Activated CD8-positive, alpha-beta T cell treated with anti-CD3 and anti-CD28 coated beads, Interleukin-2, amount 10 ng/mL, durations not matched to agents 7 days and 5 days (primary cell): ENCODE measurements at places on chromosomes 7 and 10. TPM values are rescaled to one million over a fixed set of nuclear protein-coding genes. Genes with fewer than 3 reads are reported as not detected.

GRCh38 chr7:24279512-24279911 is 4.5 kb upstream of the NPY start:
- DNase-seq = no peak

GRCh38 chr7:129780974-129781927 is 169.7 kb downstream of the NRF1 start:
- DNase-seq = peak; percentile 35

- no peak for DNase-seq
Observed at GRCh38 chr10:89235073-89235798, 16.3 kb downstream of the LIPA start.

DNA sequence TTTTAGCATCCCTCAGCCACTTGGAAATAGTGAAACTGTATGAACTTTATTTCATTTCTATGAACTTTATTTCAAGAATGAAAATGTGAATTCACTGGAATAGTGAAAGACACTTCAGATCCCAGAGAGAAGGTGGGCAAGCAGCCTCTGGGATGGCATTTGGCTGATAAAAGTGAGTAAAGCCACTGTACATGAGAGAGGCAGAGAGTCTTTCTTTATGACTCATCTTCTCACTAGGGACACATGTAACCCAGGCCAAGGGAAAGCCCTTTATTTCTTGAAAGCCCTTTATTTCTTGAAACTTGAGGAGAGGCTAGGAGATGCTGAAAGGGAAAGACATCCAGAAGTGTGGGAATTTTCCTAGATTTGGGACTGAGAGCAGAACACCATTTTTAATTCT is 148.9 kb upstream of the SMIM30 start:
- no peak for DNase-seq

- DNase-seq = no peak
Observed at GRCh38 chr10:96497391-96497790, 16.3 kb downstream of the TLL2 start.

DNA sequence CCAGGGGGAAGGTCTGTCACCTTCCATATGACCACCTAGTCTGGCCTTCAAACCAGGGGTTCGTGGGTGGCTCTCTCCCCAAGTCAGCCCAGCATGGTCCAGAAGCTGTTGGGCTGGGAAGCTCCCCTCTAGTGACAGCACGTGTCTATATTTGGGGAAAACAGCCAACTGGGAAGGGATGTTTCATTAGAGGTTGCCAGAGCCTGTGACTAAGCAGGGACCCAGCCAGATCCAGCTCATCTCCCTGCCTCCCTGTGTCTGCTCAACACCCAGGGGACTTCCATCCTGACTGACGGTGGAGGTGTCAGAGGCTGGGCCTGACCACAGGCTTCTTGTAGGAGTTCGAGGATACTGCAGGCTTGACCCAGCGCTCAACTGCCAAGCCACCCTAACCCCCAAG is 10.5 kb downstream of the STYXL1 start:
- no peak for DNase-seq

DNA sequence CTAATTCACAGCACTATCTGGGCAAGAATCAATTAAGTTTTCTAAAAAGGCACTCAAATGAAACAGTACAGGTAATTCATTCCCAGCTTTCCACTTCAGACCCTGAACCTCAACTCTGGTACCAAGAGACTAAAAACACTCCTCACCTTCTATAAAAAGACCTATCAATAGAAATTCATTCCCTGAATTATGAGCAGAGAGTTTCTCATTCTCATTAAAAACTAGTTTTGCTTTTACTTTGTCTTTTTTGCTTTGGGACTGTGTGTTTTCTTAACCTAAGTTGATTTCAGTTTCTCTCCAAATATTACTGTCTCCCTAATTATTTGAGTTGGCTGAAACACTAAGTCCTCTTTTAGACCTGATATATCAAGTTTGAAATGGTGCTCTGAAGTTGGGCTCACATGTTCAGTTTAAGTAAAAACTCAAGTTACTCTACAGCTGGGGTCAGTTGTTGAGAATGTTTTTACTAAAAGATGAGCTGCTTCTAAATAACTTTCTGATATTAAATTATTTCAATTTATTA is 189.5 kb downstream of the JAZF1 start:
- no peak for DNase-seq

GRCh38 chr7:70093205-70093904 is 495.1 kb downstream of the AUTS2 start:
- no peak for DNase-seq

GRCh38 chr10:103111031-103111917 is 81.8 kb downstream of the NT5C2 start:
- DNase-seq = no peak

GRCh38 chr7:44808914-44809393 is 12.5 kb downstream of the PPIA start:
- DNase-seq = no peak

GRCh38 chr10:43193496-43194080 is 55.3 kb downstream of the CSGALNACT2 start:
- DNase-seq = no peak

DNA sequence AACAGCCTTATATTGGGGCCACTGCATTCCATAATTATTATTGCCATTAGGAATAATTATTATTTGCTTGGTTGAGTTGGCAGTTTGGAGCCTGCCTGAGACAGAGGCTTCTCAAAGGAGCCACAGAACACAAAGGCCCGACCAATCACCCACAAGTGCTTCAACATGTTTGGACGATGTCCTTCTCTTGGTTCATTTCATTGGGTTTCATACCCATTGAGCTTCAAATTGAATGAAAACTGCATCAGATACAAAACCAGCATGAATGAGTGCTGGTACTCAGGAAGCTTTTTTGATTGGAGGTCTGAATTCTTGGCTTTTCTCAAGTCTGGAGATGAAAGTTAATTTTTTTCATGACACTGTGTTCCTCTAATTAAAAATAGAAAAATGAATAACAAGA is 168.3 kb downstream of the CREB5 start:
- DNase-seq = no peak

GRCh38 chr10:131452926-131453720 is 141.6 kb upstream of the TCERG1L start:
- no peak for DNase-seq

- DNase-seq = no peak
Observed at GRCh38 chr7:112383671-112384417, 66.4 kb upstream of the IFRD1 start.

GRCh38 chr7:117552660-117553059 is 72.8 kb downstream of the CFTR start:
- no peak for DNase-seq

DNA sequence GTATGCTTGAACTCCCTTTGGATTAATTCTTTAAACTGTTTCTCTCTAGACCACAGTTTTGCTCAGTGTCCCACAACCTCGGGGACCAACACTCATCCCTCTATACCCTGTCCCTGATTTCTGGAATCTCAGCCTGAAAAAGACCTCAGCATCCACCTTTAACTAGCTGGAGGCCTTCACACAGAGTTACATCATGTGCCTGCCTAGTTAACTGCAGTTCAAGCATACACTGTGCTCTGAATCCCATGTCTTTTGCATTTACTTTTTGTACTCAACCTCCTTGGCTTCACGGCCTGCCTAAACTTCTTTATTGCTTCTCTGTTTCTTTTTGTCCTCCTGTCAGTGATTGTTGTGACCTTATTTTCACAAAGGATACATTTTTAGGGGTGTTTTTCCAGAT is 66.7 kb downstream of the PRKG1 start:
- DNase-seq = no peak

DNA sequence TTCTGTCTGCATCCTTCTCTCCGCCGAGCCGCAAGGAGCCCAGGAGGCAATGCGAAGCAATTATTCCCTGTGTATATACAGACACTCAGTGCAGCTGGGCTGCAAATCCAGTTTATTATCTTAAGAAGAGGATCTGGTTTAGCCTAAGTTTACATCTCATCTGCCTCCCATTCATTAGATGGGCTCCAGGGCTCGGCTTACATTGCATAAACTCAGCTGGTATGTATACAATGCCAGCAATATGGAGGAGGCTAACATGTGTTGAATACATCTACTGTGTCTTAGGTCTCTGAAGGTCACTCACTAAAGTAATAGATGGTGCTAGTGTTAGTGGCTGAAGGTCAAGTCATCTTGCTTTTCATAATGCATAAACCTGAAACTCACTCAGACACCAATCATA is 996.8 kb downstream of the KCNMA1 start:
- no peak for DNase-seq

- DNase-seq = no peak
Observed at GRCh38 chr7:25759286-25759685, 392.7 kb upstream of the NFE2L3 start.

- no peak for DNase-seq
Observed at GRCh38 chr10:58856508-58857240, 319.8 kb upstream of the PHYHIPL start.

GRCh38 chr10:27134371-27134770 is 19.8 kb downstream of the YME1L1 start:
- no peak for DNase-seq

DNA sequence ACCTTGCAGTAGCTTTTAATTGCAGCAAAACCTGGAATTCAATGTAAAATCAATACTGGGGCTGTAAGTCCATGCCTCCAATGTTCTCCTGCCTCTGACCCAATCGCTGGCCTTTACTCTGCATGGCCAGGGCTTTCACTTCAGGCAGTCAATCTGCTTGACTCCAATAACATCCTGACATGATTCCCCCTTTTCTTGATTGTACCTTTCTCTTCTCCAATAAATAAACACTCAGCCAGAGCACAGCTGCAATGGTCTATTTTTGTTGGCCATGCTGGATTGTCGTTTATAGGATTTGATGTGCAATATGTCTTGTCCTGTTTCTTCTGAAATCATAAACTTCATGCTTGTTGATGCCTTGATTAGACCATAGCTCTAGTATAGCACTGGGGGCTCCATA is 97.8 kb upstream of the COL1A2 start:
- DNase-seq = no peak

DNA sequence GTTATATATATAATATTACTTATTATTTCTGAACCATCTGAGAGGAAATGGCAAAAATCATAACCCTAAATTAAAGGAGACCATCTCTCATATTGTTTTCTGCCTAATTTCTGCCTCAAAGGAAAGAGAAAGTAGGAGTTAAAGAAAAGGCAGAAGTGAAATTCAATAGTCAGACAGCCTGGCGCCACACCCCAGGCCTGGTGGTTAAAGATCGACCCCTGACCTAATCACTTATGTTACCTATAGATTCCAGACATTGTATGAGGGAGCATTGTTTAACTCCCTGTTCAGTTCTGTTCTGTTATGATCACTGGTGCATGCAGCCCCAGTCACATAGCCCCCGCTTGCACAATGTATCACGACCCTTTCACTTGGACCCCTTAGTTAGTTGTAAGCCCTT is 24.9 kb upstream of the CHST3 start:
- DNase-seq = no peak

DNA sequence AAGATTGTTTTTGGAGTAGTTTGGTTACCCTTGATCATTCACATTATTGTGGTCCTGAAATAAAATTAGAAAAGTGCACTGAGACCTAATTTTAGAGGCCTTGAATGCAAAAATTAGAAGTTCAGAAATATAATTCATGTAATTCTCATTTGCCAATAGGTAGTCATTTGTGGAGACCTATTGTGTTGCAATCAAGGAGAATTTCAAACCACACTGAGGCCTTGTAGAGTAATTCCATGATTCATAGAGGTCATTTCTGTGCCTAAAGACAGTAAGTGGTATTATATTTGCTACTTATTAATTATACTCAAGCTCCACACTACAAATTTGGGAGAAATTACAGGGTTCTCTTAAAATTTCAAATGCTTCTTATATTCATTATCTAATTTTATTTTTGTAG is 946.8 kb upstream of the POT1 start:
- no peak for DNase-seq

DNA sequence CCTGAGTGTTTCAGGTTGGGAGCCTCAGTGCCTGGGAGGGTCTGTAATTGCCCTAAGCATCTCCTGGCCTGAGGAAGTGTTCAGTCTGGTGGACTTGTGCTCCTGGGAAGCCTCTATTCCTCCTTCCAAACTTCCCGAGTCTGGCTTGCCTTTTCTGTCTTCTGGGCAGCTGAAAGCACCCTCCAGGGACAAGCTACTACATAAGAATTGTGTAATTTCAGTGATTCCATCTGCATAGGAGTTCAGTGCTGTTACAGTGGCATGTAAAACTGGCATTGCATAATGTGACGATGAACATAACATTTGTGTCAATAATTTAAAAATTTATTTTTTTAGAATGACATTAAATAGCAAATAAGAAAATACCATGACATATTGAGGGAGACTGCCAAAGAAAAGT is 109.3 kb downstream of the AOAH start:
- no peak for DNase-seq

DNA sequence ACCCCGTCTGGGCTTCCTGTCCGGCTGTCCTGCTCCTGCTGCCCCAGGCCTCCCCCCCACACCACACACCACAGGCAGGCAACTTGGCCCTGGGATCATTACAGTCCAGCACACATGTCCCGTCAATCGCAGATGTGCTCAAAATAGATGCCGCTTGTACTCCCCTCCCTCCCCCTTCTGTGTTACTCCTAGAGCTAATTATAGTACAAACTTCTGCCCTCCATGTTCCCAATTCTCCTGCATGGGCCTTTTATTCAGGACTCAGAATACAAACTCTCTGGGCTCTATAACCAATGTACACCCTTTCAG is at the start of gene SYNPO2L:
SYNPO2L (minus strand) TSS at position 40 of the 309 bp plus-strand sequence. CDS start 107 bp downstream, outside the sequence.
- no peak for DNase-seq

GRCh38 chr10:114761205-114762193 is 60.1 kb upstream of the FHIP2A start:
- no peak for DNase-seq

- no peak for DNase-seq
Observed at GRCh38 chr10:63887023-63887589, 365.9 kb downstream of the REEP3 start.

- no peak for DNase-seq
Observed at GRCh38 chr10:680146-680545, 9.3 kb downstream of the DIP2C start.

- DNase-seq = no peak
Observed at GRCh38 chr7:24871770-24872169, 108.2 kb downstream of the OSBPL3 start.

The ODAD2 gene
- total RNA-seq = not detected

The ZNF479 gene
- not detected for total RNA-seq

The VWDE gene
- 4.4 TPM for total RNA-seq

The ATOH7 gene
- not detected for total RNA-seq

The TET1 gene
- 3.2 TPM for total RNA-seq

The LIPK gene
- total RNA-seq = not detected

The TAF6 gene
- total RNA-seq = 74.6 TPM

The ZNF783 gene
- 12.9 TPM for total RNA-seq

The ANKRD30A gene
- not detected for total RNA-seq

The ATXN7L1 gene
- 3.5 TPM for total RNA-seq

The NT5C3A gene
- total RNA-seq = 45.8 TPM

The SFRP5 gene
- 0.42 TPM for total RNA-seq

The GRM8 gene
- not detected for total RNA-seq

The C10orf105 gene
- 0.73 TPM for total RNA-seq

The GRID1 gene
- not detected for total RNA-seq

The MACC1 gene
- 0.39 TPM for total RNA-seq

The GBX1 gene
- total RNA-seq = not detected

The PON1 gene
- not detected for total RNA-seq

The ASAH2B gene
- 1.5 TPM for total RNA-seq

The CYP3A4 gene
- not detected for total RNA-seq
